ENCODE measurements at places on chromosomes 16 and 17. TPM values are rescaled to one million over a fixed set of nuclear protein-coding genes. Genes with fewer than 3 reads are reported as not detected.
A peak's percentile ranks its signal among the peaks of the same experiment; 100 is the strongest.

DNA sequence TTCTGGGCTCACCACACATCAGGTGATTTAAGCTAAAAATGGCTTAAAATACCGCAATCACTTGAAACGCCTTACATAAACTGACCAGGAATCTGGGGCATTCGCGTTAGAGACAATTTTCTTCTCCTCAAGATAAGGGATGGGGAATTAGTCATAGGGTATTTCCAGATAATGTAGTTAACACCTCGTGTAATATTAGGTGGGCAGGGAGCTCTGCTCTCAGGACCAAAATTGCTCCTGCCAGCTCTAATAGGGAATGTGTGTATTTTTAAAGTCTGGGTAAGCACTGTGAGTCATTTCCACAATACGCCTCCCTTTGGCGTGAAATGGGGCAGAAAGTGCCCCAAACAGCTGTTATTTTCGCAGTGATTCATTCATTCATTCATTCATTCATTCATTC, 408.6 kb downstream of the MAF start:
- DNase-seq, result no peak

DNA sequence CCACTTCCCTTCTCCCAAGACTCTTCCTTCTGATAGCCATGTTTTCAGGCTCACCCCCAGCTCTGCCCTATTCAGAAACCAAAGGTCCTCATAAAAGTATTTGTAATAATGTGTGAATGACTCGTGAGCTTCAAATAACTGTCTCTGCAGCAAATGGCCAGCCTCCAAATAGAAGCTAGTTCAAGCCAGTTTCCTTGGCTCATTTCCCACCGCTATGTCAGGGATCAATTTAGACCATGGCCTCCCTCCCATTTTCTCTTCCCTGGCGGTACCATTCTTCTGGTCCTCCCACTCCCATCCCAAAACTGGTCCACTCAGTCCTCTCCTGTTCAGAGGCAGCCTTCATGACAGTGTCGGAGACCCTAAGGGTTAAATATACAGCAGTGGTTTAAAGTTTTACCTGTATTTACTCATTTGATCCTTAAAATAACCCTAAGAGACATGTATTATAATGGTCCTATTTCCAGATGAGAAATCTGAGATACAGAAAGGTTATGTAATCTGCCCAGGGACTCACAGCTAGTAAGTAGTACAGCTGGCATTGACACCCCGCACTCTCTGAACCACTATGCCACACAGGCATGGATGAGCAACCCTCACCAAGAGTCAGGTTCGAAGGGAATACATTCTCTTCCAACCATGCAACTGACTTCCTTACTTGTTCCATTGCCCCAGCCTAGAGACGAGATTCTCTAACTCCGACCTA, 42.9 kb downstream of the GAS7 start:
- DNase-seq, result no peak

DNA sequence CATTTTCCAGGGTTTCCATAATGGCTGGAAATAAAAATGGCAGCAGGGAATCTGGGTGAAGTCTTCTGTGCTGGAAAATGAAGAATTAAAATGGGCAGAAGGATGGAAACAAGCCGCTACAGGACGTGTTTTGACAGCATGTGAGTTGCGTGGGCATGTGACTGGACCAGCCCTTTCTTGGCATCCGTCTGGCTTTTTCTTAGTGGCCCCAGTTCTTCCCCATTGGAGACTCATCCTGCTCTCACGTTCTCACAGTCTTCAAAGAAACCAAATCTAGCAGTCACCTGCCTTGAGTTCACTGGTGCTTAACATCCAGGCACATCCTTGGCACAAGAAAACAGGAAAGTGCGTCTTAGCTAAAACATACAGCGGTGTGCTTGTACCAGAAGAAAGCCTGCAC, 180.2 kb upstream of the CACNG5 start:
- no peak for DNase-seq

- DNase-seq, result peak; percentile 75
These were observed 24.2 kb downstream of the MPG start for GRCh38 chr16:102060-102855.

GRCh38 chr16:78984887-78985464, 615.6 kb downstream of the MAF start:
- DNase-seq, result no peak

DNA sequence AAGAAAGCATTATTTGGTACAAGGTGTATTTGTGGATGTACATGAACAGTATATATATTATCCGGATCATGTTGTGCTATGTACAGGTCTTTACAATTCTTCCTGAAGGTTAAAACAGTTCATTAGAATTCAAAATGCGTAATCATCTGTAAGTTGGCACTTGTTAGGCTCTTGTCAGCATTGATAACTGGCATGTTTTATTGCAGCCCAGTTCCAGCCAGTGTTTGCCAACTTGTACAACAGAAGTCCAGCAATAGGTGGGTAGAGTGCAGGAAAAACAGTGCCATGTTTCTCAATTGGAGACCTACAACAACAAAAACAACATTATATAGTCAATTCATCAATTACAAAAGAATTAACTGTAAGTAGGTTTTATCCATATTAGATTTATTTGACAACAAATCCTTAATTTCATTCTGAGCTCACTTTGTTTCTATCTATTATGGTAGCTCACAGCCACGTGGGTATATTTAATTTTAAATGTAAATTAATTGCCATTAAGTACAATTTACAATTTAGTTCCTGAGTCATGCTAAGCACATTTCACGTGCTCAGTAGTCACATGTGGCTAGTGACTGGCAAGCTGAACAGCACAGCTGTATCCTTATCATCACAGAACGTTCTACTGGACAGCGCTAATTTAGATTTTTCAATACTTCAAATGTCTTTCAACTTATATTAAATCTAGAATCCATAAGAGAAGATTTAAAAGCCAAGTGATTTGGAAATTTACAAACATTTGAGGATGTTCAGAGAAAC, 8.6 kb upstream of the ANKFY1 start:
- DNase-seq, result no peak

- peak; percentile 68 for DNase-seq
These were observed 11.1 kb downstream of the SCN4A start for GRCh38 chr17:63961355-63962212.

DNA sequence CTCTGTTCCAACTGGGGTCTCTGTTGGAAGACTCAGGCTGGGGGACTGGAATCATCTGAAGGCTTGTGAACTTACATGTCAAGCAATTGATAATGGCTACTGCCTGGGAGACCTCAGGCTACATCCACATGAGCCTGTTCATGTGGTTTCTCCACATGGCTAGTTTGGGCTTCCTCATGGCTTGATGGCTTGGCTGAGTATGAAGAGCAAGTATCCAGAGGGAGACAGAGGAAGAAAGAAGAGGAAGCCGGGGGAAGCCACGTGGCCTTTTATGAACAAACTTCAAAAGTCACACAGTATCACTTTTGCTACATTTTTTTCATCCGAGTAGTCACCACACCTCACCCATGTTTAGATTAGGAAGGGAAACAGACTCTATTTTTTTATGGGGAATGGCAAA, 158.9 kb downstream of the TRIM37 start:
- DNase-seq, result no peak

- DNase-seq, result peak; percentile 46
These were observed 2.5 kb downstream of the UBE2I start for GRCh38 chr16:1311738-1312466.

GRCh38 chr17:42078396-42079043, 19.8 kb downstream of the ZNF385C start:
- no peak for DNase-seq

GRCh38 chr16:31183432-31184428, 3.8 kb downstream of the FUS start:
- no peak for DNase-seq

GRCh38 chr17:68606451-68607307, 5.5 kb upstream of the FAM20A start:
- no peak for DNase-seq

DNA sequence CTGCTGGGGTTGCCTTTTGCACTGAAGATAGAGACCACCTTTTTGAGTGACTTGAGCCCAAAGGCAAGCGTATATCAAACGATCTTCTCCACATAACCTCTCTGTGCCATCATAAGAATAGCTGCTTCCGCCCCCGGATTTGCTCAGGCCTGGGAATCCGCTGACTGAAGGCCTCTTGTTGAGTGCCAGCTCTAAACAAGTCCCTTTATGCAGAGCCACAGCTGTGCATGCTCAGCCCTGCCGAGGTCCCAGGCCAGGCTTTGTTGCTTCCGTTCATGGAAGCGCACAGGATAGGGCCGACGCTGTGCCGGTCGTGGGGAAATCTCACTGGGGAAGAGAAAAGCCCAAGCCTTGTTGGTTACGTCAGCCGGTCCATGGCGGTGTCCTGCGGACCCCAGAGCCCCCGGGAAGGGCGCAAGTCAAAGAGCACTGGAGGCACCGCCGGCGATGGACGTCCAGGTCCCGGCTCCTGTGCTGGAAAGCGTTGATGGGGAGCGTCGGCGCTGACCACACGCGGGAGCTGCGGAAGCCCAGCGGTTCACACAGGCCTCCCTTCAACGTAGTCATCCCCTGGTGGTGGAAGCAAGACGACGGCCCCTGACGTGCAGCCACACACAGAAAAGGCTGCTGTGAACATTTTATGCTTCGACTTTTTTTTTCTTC, 23.5 kb upstream of the RPL13 start:
- DNase-seq, result no peak

DNA sequence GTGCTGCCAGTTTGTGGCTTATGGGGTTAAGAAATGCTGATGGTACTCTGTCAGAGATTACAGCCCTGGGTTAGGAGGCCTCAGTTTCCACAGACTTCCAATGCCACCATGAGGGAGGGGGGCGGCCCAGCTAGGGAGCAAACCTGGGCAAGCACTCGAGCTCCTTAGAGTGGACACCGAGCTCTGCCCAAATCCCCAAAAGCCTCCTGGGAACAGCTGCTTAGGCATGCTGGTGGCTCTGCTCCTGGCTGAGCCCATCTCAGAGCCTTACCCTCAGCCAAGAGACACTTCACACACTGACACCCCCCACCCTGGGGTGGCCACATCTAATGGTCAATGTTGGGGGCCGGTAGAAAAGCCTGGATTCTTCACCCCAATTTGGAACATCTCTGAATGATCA, 66.1 kb downstream of the C16orf78 start:
- DNase-seq, result no peak

GRCh38 chr17:13575922-13576419, 25.8 kb downstream of the HS3ST3A1 start:
- DNase-seq, result no peak

DNA sequence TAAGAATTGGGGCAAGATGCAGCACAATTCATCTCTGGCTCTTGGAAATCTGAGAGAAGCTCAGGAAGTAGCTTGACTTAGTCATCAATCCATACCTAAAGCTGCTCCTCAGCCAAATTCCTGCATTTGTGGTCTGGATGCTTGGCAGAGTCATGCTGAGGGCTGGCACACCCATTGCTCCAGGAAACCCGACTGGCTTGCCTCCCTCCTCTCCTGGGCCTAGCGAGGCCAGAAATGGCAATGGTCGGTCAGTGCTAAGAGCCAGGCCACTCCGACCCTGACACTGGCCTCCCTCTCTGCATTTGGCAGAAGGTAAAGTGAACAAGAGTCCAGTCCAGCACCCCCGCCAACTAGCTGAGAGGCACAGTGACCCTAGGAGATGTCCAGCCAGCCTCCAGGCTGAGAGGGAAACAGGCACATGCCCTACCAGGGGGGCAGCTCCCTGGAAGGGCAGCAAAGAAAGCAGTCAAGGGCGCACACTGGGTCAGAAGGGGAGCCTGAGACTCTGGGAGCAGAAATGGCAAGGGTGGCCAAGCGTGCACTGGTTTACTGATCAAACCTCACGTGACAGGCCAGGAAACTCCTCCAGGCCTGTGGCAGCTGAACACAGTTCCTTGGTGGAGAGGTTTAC, 10.0 kb downstream of the POLDIP2 start:
- no peak for DNase-seq

DNA sequence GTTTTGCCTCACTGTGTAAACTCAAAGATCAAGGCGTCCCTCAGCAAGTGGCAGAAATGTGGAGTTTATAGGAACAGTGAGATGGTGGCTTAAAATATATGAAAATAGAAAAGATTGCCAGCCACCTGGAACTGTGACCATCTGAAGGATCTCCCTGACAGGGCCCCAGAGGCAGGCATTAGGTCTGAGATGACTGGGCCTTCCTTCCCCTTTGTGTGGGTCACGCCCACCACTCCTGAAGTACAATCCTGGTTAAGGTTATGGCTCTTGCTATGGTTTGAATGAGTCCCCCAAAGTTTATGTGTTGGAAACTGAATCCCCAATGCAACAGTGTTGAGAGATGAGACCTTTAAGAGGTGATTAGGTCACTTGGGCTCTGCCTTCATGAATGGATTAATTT, 6.4 kb downstream of the ST6GALNAC2 start:
- DNase-seq, result no peak

The PLLP gene
- total RNA-seq, result not detected

The METTL22 gene
- total RNA-seq, result 33.5 TPM

The TM4SF5 gene
- not detected for total RNA-seq

All from fibroblast of villous mesenchyme (primary cell).